Activated CD4-positive, CD25-positive, alpha-beta regulatory T cell treated with anti-CD3 and anti-CD28 coated beads, Interleukin-2, amount 50 U/mL, for 24 hours (primary cell): ENCODE measurements at places on chromosomes 2 and 18.

DNA sequence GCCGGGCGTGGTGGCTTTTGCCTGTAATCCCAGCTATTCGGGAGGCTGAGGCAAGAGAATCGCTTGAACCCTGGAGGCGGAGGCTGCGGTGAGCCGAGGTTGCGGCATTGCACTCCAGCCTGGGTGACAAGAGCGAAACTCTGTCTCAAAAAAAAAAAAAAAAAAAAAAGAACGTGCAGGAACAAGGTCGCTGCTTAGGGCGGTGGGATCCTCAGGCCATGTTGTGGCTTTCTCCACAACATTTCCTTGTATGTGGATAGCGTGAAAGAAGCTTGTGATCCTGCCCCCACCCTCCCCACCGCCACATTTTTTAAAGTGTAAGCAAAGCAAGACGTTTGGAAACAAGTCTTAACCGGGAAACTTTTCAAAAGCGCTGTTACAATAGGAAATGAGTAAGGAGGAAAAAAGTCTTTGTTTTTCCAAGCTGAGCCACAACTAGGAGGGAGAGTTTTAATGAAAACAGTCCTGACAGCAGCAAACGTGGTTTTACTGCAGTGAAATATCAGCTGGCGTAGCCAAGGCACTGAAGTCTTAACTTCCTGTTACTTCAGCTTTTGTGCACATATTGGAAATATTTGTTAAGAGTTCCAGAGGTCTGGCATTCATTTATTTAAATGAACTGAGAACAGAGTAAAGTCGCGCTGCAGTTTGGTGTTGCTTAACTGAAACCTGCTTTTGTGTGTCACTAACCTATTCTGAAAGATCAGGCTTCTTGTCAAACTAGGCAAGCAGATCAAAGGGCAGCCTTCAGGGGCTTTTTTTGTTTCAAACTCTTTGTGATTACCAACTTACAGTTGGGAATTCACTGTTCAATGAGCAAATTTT, 3.8 kb downstream of the TGIF1 start:
- peak; percentile 40 for ATAC-seq

DNA sequence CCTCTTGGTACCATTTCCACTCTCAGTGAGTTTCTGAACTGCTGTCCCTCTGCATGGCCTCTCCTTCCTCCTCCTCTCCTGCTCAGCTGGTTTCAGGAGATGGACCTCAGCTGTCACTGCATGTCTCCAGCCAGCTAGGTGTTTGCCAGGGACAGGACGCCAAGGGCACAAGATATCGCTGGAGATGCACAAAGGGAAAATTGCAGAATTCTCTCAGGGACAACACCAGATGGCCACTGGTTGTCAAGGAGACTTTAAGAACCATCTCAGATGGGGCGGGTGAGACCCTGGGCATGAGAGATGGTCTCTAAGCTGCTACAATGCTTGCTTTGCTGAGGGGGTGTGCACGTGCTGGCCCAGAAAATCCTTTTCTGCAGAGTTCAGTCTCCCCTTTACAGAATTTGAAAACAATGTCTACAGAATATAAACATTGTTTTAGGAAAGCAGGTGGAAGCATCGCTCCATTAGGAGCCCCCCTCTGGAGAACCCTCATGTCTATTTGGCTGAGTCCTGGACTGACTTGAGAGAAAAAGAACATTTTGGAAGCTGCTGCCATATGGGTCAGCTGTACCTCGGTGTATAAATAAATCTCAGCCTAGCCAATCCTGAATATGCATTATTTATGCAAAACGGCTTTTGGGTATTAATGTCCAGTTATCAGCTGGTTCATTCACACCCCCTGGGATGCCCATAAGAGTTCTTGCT, 57.8 kb upstream of the SPP2 start:
- no peak for ATAC-seq

DNA sequence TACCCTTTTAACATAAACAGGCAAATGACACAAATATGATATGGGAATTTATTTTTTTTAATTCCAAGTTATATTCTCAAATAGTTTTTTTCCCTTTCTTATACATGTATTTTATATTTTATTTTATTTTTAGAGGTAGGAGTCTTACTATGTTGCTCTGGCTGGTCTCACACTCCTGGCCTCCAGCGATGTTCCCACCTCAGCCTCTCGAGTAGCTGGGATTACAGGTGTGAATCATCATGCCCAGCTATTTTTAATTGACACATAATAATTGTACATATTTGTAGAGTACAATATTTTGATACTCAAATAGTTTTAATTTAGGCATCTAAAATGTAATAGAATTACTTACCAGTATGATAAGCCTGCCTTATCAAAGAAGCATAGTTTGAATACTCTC, 12.2 kb downstream of the BAZ2B start:
- ATAC-seq, result no peak

GRCh38 chr2:135698838-135699237, 42.8 kb upstream of the UBXN4 start:
- no peak for ATAC-seq

DNA sequence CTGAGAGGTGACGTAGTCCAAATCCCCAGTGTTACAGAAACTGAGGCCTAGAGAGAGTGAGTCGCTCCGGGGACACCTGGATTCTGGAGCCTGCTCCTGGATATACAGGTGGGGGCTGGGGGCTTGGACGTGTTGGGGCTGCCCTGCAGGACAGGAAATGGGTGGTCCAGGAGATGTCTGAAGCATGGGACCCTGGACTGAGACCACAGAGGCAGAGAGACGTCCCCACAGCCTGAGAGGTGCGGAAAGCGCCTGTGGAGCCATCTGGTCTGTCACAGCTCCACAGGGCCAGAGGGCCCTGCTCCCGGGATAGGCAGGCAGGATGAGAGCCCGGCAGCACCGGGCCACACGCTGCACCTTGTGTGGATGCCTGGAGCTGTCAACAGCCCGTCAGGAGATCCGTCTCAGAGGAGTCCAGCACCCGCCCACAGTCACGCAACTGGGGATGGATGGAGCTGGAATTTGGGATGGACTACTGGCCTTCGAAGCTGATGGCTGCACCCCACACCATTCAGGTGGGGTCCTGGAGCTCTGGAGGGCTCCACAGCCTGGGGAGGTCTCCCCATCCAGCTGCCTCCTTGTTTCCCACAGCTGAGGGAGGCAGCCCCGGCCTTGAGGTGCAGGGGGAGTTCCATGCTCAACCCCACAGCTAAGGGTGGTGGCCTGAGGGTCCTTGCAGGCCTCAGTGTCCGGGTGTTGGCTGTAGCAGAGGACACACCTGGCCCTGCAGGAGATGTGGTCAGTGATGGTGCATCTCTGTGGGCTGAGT, 303.0 kb downstream of the NDUFA10 start:
- ATAC-seq, result no peak

- ATAC-seq, result no peak
These were observed 29.8 kb downstream of the KCNE4 start for GRCh38 chr2:223081789-223082188.

DNA sequence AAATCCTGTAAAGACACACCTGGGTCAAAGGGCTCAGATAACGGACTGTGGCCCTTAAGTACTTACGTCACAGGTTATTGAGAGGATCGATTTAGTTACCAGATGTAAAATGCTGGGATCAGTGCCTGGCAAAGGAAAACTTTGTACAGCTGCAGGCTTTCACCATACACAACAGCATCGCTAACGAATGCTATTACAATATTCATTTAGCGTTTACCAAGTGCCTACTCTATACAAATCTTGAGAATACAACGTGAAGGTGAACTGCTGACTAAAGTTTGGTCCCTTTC, 619 bp upstream of the MSH6 start:
- ATAC-seq, result no peak

DNA sequence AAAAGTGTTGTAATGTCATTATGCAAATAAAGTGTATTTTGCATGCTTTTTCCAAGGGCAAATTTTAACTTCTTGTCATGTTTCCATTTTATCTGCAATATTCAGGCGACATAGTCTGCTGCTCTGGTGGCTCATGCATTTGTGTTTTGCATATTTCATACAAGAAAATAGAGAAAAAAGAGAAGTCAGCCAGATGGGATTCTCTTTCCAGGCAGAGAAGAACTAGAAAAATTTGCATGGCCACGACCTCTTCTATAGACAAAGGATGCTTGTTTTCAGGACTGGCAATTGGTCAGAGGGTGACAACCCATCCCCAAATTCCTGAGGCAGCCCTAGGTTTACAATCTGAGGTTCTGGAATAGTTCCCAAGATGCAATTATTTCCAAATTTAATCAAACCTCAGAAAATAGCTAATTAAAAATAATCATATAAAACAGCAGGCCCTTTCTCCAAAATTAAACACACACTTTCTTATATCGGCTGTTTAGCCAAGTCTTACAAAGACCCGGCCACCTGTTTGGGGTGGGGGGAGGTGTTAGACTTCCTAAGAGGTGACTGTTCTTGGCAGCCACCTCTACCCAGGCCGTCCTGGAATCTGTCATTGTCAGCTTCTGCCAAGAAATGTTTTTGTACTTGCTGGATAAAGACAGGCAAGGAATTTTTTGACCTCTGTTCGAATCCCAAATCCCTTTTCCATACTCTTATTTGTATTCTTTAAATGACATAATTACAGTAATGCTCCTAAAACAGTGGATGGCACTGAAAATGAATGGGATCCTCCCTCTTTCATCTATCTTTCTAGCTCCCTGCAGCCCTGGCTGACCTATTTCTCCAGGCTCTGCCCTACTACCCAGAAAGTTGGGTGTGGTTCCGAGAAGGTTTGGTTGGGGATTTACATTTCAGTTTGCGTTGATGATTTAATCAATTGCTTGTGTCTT, 20.8 kb upstream of the SOS1 start:
- no peak for ATAC-seq

GRCh38 chr2:154370873-154371272, 327.6 kb upstream of the KCNJ3 start:
- ATAC-seq, result no peak

DNA sequence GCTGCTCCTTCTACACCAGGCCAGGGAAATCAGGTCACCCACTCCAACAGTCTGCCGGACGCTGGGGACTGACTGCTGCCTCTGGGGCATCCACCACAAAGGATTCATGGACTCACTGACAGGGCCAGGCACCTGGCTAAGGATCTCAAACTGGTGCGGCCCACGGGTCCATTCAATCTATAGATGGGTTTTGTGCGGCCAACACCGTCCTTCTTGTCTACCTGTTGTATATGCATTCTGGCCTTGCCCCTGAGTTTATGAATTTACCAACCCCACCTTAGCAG, 10.9 kb upstream of the SLC20A1 start:
- no peak for ATAC-seq

DNA sequence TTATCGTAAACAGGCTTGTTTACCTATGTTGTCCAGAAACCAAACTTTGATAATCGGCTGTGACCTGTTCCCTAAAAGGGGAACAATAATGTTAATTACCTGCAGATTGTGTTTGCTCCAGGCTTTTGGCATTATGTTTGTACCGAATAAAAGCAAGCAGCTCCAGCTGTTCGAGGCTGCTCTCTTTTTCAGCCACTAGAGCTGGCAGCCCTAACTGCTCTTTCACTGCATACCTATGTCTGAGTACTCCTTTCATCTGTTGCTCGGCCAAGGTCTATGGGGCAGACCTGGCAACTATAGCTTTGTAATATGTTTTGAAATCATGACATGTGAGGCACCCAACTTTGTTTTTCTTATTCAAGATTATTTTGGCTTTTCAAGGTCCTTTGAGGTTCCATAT, 77.8 kb upstream of the EHBP1 start:
- no peak for ATAC-seq

GRCh38 chr2:232444409-232445148, 11.4 kb upstream of the ALPI start:
- ATAC-seq, result peak; percentile 79

- ATAC-seq, result no peak
These were observed 6.6 kb upstream of the DSC3 start for GRCh38 chr18:31049189-31049588.

GRCh38 chr2:42117923-42118753, 51.0 kb upstream of the EML4 start:
- peak; percentile 61 for ATAC-seq

DNA sequence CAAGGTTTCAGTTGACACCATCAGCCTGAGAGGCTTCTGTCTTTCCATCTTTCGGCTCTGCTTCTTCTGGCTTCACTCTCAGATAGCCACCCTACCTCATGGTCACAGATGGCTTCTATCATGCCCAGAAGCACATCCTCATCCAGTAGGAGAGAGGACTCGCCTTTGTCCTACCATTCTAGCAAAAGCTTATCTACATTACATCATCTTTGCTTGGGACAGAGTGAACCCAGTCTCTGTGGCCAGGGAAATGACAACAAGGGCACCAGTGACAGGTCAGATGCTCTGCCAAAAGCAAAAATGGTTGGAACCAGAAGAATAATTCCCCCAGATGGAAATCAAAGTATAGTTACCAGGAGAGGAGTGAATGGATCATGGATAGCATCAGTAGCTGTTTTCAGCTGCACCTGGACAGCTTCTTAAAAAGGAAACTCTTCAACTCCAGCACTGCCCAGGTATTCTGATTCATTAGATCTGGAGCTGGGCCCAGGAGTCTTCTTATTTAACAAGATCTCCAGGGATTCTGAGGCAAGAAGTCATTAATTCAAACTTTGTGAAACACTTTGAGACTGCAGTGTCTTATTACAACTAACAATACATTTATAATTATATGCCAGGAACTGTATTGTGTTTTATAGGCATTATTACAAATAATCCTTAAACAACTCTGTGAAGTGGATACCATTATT, 257.7 kb upstream of the UBE2E3 start:
- ATAC-seq, result no peak

DNA sequence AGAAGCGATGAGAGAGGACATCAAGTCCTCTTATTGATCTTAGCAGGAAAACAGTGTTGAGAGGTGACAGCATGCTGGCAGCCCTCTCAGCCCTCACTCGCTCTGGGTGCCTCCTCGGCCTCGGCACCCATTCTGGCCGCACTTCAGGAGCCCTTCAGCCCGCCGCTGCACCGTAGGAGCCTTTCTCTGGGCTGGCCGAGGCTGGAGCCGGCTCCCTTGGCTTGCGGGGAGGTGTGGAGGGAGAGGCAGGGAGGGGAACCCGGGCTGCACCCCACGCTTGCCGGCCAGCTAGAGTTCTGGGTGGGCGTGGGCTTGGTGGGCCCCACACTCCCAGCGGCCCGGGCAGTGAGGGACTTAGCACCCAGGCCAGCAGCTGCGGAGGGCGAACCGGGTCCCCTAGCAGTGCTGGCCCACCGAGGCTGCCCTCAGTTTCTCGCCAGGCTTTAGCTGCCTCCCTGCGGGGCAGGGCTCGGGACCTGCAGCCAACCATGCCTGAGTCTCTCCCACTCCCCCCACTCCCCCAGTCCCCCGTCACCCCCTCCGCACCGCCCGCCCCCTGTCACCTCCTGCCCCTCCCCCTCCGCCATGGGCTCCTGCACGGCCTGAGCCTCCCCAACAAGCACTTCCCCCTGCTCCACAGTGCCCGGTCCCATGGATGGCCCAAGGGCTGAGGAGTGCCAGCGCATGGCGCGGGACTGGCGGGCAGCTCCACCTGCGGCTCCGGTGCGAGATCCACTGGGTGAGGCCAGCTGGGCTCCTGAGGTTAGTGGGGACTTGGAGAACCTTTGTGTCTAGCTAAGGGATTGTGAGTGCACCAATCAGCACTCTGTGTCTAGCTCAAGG, 8.4 kb downstream of the FAP start:
- no peak for ATAC-seq

GRCh38 chr2:228652366-228652765, 470.9 kb upstream of the SPHKAP start:
- no peak for ATAC-seq

GRCh38 chr18:23460285-23461273, 7.5 kb downstream of the RIOK3 start:
- ATAC-seq, result no peak
